Colonic mucosa (tissue), 4 donors: ENCODE measurements at places on chromosomes 5 and 9. TPM values are rescaled to one million over a fixed set of nuclear protein-coding genes. Genes with fewer than 3 reads are reported as not detected.

- no peaks in the 10 kb centered on the region for H3K36me3 ChIP-seq
- no peak overlapping the region for H3K4me3 ChIP-seq
- peak; percentile 90 for DNase-seq
- no peak overlapping the region for H3K27ac ChIP-seq
- no peaks in the 10 kb centered on the region for H3K27me3 ChIP-seq
Observed at GRCh38 chr9:135971892-135972291, 10.7 kb upstream of the UBAC1 start.

Gene PRUNE2
- 12.1 TPM for total RNA-seq

Gene LCN1
- not detected for total RNA-seq

- no peaks in the 10 kb centered on the region for H3K36me3 ChIP-seq
- H3K27me3 ChIP-seq: no peaks in the 10 kb centered on the region
- no peak overlapping the region for H3K27ac ChIP-seq
- H3K4me3 ChIP-seq: no peak overlapping the region
Observed at GRCh38 chr5:425714-426113, 17.3 kb upstream of the EXOC3 start.

DNA sequence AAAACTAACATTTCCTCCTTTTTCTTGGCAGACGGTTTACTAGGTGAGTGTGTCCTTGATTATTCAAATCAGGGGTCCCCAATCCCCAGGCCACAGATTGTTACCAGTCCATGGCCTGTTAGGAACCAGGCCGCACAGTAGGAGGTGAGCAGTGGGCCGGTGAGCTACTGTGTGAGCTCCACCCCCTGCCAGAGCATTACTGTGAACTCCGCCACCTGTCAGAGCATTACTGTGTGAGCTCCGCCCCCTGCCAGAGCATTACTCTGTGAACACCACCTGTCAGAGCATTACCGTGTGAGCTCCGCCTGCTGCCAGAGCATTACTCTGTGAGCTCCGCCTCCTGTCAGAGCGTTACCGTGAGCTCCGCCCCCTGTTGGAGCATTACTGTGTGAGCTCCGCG, 14.3 kb upstream of the PDCD6 start:
- no peaks in the 10 kb centered on the region for H3K4me1 ChIP-seq
- no peak overlapping the region for H3K27ac ChIP-seq
- no peak overlapping the region for H3K4me3 ChIP-seq
- no peaks in the 10 kb centered on the region for H3K36me3 ChIP-seq

Gene GRIA1
- total RNA-seq: 0.48 TPM

Gene CDC20B
- total RNA-seq: not detected

GRCh38 chr5:9728261-9728660, 98.1 kb upstream of the TAS2R1 start:
- DNase-seq: no peak
- no peak overlapping the region for H3K27ac ChIP-seq
- H3K4me1 ChIP-seq: no peaks in the 10 kb centered on the region
- H3K4me3 ChIP-seq: no peak overlapping the region

Gene LIX1
- 0.61 TPM for total RNA-seq

- no peak overlapping the region for H3K27ac ChIP-seq
- DNase-seq: no peak
Observed at GRCh38 chr9:134220311-134220710, 55.9 kb upstream of the RNU6ATAC start.

DNA sequence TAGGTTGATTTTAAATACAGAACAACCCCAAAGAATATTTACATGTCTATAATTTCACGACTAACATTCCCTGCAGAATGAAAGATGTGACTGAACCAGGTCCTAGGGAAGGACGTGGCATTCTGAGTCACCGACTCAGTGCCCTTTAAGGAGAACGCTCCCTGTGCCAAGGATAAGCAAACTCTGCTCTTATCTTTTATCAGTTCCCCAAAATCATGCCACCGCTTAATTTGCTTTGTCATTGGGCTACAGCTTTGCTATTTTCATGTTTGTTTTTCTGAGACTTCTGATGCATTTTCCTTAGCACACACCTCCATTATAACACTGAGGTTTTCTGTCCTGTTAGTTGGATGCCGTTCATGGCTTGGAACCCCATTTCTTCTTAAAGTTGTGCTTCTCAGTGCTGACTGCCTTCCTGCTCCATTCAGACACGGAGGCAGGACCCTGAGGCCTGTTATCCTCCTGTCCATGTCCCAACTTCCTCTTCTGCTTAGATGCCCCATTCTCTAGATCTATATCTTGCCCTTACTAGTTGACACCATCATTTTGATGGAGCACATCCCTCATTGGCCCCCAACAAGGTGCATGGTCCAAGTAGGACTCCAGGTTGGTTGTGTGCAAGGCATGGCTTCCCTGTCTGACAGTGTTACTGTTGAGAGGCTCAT, 11.2 kb upstream of the SEMA4D start:
- H3K4me1 ChIP-seq: no peaks in the 10 kb centered on the region
- no peak overlapping the region for H3K4me3 ChIP-seq
- H3K27ac ChIP-seq: no peak overlapping the region
- no peaks in the 10 kb centered on the region for H3K27me3 ChIP-seq
- no peak for DNase-seq
- no peaks in the 10 kb centered on the region for H3K36me3 ChIP-seq

DNA sequence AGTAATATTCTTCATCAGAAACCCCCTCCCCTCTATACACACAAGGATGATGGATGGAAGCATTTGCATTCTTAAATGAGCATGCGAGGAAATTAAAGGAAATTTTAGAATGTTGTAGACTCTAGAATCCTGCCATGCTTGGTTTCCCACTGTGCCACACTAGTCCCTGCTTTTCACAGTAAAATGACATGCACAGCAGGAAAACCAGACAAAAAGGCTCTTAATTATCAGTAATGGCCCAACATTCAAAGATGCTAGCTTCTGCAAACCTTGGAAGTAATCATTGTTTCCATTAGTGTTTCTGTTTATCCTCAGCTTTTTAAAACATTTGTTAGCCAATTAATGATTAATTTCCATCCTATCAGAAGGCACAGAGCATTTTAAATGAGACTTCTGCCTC, 255.8 kb downstream of the SLCO4C1 start:
- no peak overlapping the region for H3K4me3 ChIP-seq
- DNase-seq: no peak
- no peaks in the 10 kb centered on the region for H3K27me3 ChIP-seq
- no peaks in the 10 kb centered on the region for H3K4me1 ChIP-seq
- H3K36me3 ChIP-seq: no peaks in the 10 kb centered on the region

DNA sequence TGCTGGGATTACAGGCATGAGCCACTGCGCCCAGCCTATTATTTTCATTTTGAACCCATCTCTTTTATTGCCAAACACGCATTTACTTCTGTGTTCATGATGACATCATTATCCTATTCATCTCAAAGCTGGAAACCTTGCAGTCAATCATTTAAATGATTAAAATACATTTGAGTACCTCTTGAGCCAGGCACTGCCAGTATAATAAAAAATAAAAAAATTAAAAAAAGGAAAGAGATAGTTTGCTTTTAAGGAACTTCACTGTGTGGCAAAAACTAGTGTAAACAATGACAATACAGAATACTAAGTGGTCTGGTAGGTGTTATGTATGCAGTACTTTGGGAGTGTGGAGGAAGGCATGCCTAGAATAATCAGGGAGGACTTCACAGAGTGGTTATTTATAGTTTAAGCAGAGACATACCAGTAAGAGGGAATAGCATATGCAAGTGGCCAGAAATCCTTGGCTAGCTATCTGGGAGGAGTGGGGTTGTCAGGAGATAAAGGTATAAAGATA, 8.6 kb downstream of the NSD1 start:
- no peak for DNase-seq
- H3K27me3 ChIP-seq: no peaks in the 10 kb centered on the region
- no peak overlapping the region for H3K4me3 ChIP-seq
- peaks cover 2% of the 10 kb centered on the region for H3K4me1 ChIP-seq
- no peak overlapping the region for H3K27ac ChIP-seq

- no peaks in the 10 kb centered on the region for H3K36me3 ChIP-seq
- H3K4me1 ChIP-seq: peaks cover 10% of the 10 kb centered on the region
- H3K4me3 ChIP-seq: peak overlapping the region; percentile 13
- H3K27me3 ChIP-seq: peaks cover 22% of the 10 kb centered on the region
- DNase-seq: peak; percentile 50
- no peak overlapping the region for H3K27ac ChIP-seq
Observed at GRCh38 chr5:139708877-139709581, 60.9 kb downstream of the CXXC5 start.

GRCh38 chr9:69571032-69571431, 101.1 kb downstream of the APBA1 start:
- no peaks in the 10 kb centered on the region for H3K27me3 ChIP-seq
- DNase-seq: no peak
- no peak overlapping the region for H3K27ac ChIP-seq
- no peaks in the 10 kb centered on the region for H3K4me1 ChIP-seq
- no peak overlapping the region for H3K4me3 ChIP-seq
- H3K36me3 ChIP-seq: no peaks in the 10 kb centered on the region

Gene SPINK1
- total RNA-seq: 423 TPM

Gene BARHL1
- total RNA-seq: not detected

DNA sequence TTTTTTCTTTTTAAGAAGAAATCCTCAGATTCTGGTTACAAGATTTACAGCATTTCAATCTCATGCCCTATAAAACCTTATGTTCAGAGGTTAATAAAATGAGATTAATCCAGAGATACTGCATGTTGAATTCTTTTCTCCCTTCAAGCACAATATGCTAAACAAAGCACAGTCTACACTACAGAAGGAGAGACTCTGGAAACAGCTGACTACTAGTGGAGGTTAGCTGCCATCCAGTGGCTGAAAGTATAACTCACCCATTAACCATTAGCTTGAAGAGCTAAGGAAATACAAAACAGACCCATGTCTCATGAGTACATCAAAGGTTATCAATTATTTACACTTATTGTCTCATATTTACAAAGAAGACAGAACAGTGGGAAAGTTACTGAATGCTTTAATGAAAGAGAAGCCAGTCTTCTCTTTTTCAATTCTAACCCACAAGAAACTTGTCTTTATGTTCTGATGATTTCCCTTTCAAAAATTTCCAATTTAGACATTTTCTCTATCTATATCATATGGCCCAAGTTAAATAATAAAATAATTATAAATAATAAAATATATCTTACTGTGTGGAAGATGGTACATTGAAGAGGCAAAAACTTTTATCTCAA, 12.7 kb upstream of the DNAH5 start:
- H3K27me3 ChIP-seq: no peaks in the 10 kb centered on the region
- H3K4me3 ChIP-seq: no peak overlapping the region
- no peaks in the 10 kb centered on the region for H3K4me1 ChIP-seq
- DNase-seq: no peak

- H3K27me3 ChIP-seq: no peaks in the 10 kb centered on the region
- DNase-seq: peak; percentile 33
- no peak overlapping the region for H3K4me3 ChIP-seq
- H3K36me3 ChIP-seq: no peaks in the 10 kb centered on the region
Observed at GRCh38 chr5:175383350-175383749, 60.6 kb downstream of the DRD1 start.
